ENCODE measurements at places on chromosomes 11 and 22.
A peak's percentile ranks its signal among the peaks of the same experiment; 100 is the strongest.

DNA sequence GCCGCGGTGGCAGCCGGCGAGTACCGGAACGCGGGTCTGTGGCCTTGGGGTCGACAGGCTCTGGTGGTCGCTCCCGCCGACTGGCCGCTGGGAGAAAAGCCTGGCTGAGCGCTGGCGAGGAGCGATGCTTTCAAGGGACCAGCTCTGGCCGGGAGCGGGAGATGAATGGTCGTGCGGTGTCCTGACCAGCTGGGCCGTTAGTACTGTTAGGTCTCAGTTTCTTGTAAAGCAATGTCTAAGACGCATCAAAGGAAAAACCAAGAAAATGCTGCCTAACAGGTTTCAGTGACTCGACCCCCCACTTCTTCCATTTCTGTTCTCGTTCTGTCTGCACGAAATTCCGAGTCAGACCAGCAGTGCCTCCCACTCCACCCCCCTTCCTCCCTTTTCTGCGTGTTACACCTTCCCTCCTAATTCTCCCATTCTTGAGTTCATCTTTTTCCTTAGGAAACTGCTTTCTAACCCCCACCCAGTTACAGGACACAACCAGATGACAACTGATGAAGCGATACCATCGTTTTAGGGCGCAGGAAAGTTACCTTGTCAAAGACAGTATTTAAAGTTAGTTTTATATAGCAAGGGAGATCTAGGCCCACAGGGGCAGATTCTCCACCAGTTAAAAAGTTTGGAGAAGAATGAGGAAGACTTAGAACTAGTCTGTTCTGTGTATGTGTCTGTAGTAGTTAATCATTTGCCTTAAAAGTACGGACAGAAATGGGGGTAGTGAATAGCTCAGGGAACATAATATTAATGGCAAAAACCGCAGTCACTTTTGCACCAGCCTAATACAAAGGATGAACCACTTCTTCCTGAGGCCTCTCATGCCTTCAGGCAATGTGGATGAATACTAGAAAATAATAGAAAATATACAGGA, 1.0 kb downstream of the CUL5 start:
- peak; percentile 3 for DNase-seq

GRCh38 chr11:206002-206384, 1.2 kb downstream of the BET1L start:
- DNase-seq = no peak

- no peak for DNase-seq
Measured at GRCh38 chr11:6061475-6061874, 30.9 kb upstream of the OR56A1 start.

DNA sequence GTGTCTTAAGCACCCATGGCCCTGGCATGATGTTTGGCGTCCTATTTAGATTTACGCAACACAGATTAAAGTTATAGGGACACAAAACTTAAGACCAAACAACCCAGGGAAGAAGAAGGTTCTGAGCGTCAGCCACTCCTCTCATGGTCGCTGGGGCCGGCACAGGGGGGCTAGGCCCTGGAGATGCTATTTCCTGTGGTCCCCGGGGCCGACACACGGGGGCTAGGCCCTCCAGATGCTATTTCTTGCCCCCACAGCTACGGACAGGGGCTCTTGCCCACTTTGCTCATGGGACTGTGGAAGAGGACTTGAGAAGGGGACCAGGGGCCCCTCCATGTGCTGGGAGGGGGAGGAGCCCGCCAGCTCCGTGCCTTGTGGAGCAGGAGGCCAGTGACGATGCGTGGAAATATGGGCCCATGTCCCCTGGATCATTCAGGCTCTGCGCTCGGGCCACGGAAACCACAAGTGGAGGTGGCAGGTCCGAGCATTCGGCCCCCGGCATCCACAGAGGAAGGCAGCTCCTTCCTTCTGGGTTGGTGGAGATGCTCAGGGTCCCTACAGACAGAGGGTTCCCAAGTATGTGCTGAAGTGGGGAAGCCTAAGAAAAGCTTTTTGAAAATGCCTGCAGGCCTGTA, 711.1 kb downstream of the BRD1 start:
- DNase-seq = no peak

GRCh38 chr11:86247608-86248007, 3.1 kb downstream of the EED start:
- no peak for DNase-seq

DNA sequence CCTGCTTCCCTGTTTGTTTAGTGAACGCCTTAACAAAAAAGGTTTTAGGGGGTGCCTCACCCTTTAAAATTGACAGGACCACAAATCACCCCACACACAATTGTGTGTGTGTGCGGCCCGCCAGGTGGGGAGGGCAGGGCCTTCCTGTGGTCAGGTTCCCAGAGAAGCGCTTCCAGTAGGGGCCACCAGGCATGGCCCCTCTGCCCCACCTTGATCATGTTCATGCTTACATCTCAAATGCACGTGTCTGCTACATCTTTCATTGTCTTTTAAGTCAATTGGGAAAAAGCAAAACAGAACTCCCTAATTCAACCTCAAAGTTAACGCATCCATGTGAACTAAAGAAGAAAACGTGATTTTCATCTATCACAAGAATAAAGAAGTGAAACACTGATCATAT, 1335.3 kb downstream of the TBC1D22A start:
- DNase-seq = no peak

- DNase-seq = peak; percentile 68
Measured at GRCh38 chr11:8258784-8259183, 4.9 kb downstream of the LMO1 start.
